ENCODE measurements at places on chromosomes 5 and 9.
A peak's percentile ranks its signal among the peaks of the same experiment; 100 is the strongest.

- no peak for DNase-seq
Observed at GRCh38 chr5:77812926-77813589, 36.9 kb upstream of the TBCA start.

GRCh38 chr9:133592731-133593409 is 16.3 kb downstream of the FAM163B start:
- DNase-seq = no peak

DNA sequence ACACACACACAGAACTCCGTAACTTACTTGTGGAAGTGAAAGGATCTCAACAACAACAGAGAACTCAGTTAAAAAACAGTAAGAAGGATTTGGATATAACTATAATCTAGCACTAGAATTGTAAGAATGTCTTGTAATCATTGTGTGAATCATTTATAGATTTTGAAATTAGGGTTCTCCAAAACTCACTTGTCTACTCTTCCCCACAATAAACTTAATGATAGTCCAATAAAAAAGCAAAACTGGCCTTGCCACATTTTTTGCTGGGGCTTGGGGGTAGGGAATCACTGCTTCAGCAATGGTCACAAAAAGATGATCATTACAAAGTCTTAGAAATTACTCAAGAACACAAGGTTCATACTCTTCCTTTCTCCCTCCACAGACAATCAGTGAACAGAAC is 8.8 kb downstream of the TBCA start:
- no peak for DNase-seq

DNA sequence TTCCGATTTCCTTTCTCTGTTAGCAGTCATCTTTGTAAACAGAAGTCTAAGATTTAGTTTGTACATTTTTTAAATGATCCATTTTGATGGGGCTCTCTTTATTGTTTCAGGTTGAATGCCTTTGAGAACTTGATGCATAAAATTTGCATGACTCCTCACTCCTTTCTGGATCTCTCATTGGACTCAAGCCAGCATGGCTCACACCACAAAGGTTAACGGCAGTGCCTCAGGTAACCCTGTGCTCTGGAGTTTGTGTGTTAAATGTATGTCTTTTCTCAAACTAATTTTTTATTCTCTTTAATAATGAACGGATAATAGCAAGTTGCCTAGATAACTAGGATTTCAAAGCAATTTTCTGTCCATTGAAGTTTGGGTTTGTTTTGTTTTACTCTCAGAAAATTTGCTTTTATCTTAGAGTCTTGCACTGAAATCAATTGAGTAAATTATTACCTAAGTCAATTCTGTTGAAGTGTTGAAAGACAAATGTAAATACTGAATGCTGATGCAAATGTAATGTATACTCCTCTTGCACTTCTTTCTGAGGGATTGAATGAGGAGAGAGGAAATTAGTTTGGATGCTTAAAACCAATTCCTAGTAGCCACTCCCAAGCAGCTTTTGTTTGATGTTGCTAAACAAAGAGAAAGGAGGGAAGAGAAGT is 164.6 kb upstream of the DMRT1 start:
- no peak for DNase-seq

GRCh38 chr5:176653401-176654385 is 6.4 kb downstream of the TSPAN17 start:
- DNase-seq = no peak

DNA sequence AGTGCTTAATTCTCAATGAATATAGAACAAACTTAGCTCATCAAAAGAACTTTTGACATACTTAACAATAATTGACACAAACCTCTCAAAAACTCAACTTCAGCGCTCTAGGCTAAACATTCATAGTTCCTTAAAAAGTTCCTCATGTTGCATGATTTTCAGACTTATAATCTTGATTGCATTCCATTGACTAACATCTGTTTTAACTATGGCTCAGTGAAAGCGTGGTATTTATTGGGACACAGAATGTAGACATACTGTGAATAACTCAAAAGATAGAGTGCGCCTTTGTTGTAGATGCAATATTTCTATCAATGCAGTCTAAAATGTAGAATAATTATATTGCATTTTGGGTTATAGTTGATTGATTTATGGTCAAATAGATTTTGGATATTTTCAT is 227.1 kb upstream of the HAPLN1 start:
- no peak for DNase-seq

DNA sequence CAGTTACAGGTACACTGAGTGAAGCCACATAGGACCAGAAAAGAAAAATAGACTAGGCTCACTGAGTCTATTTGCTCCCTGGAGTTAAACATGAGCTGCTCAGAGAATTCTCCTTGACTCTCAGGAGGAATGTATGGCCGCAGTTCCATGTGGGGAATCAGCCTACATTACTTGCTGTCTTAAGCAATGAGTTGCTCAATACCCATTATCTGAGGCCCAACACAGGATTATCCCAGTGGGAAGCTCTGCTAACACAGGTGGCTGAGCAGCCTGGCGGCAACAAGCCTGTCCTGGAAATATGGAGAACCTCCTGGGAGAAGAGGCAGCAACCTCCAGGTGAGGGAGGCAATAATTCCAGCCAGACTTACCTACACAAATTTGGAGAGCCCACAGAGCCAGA is 177.5 kb upstream of the NREP start:
- no peak for DNase-seq

- no peak for DNase-seq
Observed at GRCh38 chr5:87844449-87844848, 424.2 kb downstream of the TMEM161B start.

- no peak for DNase-seq
Observed at GRCh38 chr5:103801681-103802080, 239.1 kb upstream of the NUDT12 start.

DNA sequence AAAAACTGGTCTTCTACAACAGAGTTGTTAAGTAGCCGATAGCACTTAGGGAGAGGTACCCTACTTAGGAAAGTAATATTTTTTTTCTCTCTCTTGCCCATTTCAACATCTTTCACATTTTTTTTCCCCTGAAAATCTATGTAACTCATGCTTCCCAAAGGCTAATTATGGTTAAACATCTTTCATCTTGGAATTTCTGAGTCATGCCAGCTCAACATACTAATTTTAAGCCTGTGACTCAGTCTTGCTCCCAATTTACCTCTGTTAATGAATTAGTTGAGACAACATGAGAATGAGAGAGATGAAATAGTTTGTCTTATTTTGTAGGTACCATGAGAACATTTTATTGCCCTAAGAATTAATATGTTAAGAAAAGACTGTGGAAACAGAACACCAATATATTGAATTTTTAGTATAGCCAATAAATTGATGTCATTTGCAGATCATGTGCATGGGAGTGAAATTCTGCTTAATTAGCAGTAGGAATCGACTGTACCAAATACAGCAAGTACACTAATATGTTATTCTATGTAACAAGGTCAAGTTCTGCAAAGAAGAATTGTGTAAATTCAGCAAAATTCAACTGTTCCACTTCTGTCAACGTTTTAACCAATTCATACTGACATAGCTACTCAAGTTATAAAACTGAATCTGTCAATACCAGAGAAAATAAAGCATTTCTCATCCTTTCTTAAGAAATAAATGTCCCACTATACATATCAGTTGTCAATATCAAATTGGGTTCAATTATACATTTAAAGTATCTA is 550.0 kb downstream of the PTPRD start:
- DNase-seq = no peak

DNA sequence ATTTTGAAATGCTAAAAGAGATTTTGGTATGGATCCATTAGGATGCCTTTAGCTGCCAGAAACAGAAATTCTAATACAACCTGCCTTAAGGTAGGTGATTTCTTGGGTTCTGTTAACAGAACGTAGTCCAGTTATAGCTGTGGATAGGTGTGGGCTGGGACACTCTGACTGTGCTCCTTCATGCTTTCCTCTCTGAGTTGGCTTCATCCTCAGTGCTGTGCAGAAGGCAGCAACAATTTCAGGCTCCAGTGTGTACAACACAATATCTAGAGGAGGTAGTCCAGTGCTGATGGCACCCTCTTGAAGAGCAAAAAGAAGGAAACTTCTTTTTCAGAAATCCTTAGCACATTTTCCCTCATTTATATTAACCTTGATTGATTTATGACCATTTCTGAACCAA is 34.4 kb downstream of the NNT start:
- no peak for DNase-seq

DNA sequence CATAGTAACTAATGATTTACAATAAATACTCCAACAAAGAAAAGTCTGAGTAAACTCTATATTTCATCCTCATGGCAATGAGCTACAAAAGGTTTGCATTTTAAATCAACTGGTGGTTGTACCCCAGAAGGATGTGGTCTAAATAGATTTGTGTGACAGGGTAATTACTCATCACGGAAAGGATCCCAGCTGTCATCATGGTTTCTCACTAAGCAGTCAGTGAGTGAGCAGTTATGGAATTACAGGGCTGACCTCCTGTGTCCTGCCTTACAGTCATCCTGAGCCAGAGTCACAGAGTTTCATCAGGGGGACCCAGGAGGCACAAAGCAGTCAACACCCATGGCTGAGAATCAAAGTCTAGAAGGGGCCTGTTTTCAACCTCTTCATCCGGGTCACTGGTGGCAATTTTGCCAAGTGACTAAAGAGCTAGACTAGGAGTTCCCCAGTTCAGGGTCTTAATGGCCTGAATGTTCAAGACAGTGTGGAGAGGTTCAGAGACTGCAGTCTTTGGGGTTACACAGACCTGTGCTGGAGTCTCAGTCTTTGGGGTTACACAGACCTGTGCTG is 210.7 kb upstream of the SLC24A2 start:
- DNase-seq = no peak

DNA sequence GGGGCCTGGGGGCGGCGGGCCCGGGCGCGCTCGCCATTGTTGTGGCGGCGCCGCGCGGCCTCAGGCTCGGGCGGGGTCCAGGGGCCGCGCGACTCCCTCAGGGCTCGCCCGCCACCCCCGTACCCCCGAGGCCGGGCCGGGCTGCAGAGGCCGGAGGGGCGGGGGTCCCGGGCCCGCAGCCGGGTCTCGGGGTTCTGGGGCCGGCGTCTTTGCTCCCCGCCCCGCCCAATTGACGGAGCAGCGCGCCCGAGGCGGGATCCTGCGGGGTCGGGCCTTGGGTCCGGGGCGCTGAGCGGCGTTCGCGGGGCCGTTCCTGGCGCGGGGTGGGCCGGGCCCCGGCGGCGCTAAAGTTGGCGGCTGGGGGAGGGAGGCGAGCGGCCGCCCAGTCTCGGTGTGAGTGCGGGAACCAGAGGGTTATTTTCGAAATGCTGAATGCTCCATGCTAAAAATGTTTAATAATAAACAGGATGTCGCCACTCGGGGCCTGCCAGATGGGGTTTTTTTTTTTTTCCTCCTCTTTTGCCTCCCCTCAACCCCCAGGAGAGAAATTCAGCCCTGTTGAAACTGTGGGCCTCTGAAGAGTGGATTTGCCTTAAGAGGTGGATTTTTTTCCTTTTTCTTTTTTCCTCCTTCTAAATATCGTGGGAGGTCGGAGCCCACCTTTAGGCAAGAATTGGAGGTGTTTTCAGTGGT is 724 bp downstream of the PRRC2B start:
- no peak for DNase-seq

- no peak for DNase-seq
Observed at GRCh38 chr5:1749346-1750124, 50.1 kb downstream of the MRPL36 start.

DNA sequence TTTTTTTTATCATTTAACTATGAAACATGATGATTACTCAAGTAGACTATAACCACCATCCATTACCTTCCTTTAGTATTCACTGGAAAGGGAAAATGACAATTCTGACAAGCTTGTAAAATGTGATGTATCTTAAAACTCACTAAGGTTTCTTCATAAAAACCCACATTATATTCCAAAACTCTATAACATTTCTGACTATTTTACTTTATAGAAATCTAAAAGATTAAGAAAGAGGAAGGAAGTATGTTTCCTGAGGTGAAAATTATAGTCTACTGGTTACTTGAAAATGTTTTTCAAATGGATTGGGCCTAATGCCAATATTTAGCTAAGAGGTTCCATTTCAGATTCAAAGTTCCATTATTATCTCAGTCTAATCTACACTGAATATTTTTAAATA is 1982.2 kb upstream of the C9orf72 start:
- DNase-seq = no peak

DNA sequence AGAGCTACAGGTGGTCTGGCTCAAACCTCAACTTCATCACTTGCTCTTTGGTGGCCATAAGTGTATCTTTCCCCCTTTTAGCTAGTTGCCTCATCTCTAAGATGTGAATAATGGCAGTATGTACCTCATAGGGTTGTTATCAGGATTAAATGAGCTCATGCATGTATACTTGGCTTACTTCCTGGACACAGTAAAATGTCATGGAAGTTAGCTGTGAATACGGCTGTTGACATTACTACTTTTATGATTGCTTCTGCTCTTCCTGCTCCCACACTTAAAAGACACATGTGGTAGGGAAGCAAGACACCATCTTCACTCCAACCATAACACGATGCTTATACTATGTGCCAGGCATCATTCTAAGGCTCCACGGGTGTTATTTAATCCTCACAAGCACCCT is 114.5 kb upstream of the GPR151 start:
- DNase-seq = no peak

DNA sequence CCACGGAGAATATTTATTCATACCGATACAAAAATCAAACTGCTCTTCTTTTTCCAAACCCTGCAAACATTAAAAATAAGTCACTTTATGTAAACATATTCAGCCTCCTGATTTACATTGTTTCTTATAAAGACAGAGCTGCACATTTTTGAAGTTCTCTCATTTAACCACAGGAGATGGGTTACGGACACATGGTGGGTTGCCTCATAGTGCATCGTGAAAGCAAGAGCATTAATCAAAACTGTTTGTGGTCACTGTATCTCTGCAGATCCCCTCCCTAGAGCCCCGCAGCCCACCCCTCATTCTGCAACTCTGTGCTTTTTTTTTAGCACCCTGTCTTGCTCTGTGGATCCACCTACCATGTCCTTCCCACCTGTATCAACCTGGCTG is 43.3 kb upstream of the EQTN start:
- no peak for DNase-seq

DNA sequence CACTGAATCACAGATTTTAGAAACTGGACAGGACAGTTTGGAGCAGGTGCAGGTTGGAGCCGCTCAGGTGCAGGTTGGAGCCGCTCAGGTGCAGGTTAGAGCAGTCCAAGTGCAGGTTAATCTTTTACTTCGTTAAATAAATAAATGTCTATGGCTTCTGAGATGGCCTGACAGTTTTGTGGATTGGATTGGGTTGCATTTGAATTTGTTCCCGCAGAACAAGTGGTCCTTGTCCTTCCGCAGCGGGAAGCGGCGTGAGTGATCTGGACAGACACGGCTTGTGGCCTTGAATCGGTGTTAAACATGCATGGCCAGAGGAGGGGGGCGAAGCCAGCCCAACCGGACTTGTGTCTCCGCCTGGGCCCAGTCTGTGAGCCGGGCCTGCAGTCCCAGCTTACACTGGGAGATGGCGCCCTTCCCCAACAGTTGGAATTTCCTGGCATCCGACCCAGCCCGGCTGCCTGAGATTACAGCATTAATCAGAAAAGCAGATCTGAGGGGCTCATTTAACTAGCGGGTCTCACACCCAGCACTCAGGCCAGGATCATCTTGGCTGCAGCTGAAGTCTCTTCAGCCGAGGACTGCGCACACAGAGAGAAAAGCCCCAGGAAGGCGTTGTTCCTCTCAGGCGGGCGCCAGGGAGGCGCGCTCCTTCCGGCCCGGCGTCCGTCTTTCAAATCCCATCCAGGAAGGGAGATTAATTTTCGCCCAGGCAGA is 1.5 kb upstream of the OLFM1 start:
- DNase-seq = peak; percentile 20

GRCh38 chr9:96875461-96876142 is 21.3 kb upstream of the ZNF782 start:
- DNase-seq = peak; percentile 39

Measured in NCI-H187 (cell line).